ENCODE measurements at places on chromosomes 5 and 9. TPM values are rescaled to one million over a fixed set of nuclear protein-coding genes. Genes with fewer than 3 reads are reported as not detected.

GRCh38 chr5:144794922-144795321, 624.2 kb downstream of the KCTD16 start:
- DNase-seq, result no peak

DNA sequence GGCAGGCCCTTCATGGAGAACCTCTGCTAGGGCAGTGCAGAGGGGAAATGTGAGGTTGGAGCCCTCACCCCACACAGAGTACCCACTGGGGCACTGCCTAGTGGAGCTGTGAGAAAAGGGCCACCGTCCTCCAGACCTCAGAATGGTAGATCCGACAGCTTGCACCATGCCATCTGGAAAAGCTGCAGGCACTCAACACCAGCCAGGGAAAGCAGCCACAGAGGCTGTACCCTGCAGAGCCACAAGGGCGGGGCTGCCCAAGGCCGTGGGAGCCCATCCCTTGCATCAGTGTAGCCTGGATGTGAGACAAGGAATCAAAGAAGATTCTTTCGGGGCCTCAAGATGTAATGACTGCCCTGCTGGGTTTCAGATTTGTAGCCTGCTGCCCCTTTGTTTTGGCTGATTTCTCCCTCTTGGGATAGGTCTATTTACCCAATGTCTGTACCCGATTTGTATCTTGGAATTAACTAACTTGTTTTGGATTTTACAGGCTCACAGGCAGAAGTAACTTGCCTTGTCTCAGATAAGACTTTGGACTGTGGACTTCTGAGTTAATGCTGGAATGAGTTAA, 16.6 kb upstream of the ZDHHC11 start:
- no peak for DNase-seq

DNA sequence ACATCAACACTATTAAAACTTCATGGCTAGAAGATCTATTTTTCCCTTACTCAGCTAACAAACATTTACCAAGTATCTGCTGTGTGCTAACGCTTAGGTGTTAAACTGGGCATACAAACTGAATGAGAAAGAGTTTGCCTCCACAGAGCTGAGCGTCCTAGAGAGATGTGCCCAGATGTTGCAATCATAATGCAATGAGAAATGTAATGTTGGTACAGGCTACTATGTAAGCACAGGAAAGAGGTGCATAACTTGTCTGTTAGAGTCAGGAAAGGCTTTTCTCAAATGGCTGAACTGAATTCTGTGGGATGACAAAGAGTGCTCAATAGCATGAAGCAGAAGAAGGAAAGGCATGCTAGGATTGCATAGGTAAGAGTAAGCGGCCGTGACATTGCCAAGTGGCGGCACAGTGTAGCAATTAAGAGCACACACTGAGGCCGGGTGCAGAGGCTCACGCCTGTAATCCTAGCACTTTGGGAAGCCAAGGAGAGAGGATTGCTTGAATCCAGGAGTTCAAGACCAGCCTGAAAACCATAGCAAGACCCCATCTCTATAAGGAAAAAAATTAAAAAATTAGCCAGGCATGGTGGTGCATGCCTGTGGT, 137.8 kb downstream of the MEF2C start:
- no peak for DNase-seq

GRCh38 chr5:34022121-34022705, 14.4 kb upstream of the AMACR start:
- DNase-seq, result no peak

DNA sequence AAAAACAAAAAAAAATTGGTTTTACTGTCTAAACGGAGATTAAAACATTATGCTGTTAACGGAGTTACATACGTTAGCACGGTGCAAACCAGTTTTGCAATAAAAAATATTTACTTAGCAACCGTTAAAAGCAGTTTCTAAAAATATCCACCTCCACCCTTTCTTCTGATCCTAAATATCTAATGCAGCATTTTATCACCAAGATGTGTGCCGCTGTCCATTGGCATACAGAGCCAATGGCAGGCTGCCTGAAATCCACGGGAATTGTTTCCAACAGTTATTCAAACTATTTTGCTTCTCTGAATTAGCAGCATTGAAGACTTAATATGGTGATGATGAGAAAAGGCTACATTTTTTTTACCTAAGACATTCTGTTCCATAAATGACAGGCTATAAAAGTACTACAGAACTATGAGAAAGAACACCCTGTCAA, 61.6 kb downstream of the CSNK1A1 start:
- no peak for DNase-seq

DNA sequence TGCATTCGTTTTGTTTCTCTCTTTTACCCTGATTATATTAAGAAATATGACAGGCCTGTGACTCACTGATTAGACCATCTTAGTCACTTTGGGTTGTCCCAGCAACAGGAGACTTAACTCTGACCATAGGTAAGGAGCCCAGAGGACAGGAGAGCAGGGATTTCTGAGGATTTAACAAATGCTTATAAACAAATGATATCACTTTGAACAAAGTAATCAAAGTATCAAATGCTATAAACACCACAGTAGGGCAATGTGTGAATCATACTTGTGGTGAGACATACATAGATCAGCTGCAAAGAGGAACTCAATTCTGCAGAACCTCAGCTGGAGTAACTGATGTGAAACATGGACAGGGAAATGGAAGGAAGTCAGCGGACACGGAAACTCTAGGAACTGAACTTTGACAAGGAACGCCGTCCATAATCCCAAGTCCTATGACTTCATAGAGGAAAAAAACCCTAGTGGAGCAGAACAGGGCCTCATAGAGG, 190.6 kb upstream of the MSX2 start:
- DNase-seq, result peak; percentile 66

DNA sequence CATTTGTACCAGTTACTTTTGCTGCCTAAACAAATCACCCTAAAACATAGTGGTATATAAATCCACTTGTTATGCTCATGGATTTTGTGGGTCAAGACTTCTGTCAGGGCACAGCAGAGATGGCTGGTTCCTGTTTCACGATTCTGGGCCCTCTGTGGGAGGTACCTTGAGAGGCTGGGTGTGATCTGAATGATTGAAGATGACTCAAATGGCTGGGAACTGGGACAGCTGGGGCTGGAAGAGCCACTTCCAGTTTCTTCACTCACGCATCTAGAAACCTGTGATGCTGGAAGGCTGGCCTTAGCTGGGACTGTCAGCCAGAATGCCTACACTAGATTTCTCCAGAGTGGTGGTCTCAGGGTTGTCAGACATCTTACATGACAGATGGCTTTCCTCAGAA, 88.1 kb downstream of the KIF4B start:
- no peak for DNase-seq

GRCh38 chr9:72902268-72902667, 50.6 kb downstream of the ALDH1A1 start:
- no peak for DNase-seq

GRCh38 chr9:87181670-87182069, 234.4 kb upstream of the GAS1 start:
- DNase-seq, result no peak

DNA sequence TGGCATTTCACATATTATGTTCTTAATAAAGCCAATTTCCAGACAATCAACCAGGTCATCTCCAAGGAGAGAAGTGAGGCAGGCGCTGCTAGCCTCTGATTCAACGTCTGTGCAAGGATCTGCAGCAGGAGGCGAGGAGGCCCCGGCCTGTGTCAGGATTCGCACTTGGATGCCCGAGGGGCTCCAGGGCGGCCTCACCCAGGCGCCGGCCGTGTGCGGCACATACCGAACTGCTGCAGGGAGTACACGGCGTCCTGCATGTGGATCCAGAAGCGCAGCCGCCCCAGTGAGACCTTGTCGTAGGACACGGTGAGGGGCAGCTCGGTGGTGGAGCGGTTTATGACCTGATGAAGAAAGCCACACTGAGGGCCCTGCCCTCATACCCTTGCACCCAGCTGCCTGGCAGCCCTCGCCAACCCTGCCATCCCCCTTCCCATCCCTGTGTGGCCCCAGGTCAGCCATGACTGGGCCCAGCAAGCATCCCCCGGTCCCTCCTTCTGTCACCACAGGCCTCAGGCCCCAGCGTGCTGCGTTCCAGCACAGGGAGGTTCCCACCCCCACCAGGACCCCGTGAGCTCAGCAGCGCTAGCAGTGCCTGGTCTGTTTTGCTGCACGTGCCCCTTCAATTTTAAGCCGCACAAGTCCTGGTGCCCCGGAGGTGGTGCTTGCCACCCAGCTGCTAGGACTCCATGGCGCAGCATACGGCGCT, 9.9 kb downstream of the CLPTM1L start:
- DNase-seq, result no peak

GRCh38 chr9:131609099-131609830, 63.9 kb downstream of the PRRT1B start:
- no peak for DNase-seq

DNA sequence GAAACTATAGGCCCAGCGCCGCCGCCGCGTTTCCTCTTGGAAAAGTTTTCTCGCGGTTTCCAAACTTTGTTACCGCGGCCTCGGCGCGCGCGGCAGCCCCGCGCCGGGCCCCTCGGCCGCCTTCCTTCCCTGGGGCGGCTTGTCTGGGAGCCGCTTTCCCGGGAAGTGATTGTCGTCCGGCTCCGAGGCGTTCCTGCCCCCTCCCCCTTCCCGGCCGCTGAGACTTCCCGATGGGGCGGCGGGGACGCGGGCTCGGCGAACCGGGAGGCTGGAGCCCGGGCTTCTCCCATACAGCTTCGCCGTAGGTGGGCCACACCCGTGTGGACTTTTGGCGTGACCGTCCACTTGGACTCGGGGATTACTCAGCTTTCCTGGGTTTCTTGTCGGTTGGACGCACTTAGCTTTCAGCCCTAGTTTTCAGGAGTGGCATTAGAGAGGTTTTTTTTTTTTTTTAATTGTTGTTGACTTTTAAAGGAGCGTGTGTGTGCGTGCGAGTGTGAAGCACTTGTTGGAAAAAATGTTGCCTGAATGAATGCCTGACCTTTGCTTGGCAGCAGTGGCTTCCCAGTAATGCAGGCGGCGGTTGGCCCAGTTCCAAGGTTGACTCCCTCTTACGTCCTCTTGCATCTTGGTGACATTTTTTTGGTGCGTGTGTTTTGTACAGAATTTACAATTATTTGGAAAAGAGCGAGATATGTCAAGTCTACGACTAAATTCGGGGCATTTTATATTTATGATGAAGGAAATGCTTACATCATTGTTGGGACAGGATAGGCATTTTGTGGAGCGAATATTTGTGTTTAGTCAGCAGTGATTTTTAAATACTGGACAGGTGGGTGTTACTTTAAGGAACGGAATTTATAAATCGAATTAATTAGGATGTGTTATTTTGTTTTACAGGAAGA, 821 bp downstream of the CTNNA1 start:
- peak; percentile 62 for DNase-seq

DNA sequence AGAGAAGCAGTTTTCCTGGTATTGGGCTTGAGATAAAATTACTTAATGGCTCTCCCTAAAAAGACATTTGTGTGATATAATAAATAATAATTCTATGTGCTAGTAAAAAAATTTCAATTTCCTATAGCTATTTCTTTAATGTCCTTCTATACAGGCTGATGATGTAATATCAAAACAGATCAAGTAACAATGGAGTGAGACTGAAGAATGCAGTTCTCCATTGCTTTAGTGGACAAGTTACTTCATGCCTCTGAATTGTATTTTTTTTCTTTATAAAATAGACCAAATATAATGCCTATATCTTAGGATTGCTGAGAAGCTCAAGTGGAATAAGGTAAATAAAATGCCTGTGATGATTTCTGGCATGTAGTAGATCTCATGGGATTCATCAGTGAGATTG, 35.6 kb upstream of the NEURL1B start:
- DNase-seq, result no peak

DNA sequence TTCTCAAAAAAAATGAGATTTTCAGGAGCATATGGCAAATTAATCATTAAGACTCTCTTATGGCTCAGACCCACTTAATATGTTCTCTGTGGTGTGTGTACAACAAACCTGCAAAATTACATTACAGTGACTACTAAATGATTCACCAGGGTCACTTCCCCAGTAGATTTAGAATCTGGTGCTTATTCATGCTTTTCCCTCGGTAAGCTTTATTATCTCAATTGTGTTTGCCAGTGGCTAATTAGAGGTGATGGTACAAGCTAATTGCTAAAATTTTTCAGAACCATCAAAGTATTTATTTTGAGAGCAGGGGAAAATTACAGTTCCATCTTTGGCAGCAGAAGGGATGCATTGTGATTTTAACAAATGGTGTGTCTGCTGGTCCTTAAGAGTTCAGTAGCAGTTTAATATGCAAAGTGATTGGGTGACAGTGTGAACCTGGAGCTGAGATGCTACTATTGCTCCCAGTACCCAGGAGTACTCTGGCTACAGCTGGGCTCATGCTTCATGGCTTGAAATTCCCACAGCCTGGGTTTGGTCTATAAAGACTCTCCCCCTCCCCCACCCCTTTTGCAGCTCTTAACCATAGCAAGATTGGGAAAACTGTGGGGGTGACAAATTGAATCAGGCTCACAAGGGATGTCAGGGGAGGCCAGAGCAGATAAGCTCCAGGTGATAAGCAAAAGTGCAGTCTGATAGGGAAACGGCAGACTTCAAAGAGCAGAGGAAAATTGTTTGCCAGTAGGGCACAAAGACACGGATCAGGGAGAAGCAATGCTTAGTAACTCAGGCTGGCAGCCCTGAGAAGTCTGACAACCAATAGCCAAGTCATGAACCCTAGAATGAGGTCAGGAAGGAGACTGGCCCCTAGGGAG, 92.8 kb upstream of the RAD23B start:
- DNase-seq, result no peak

- DNase-seq, result no peak
These were observed 135.7 kb downstream of the FANCC start for GRCh38 chr9:95181835-95182234.

- DNase-seq, result no peak
These were observed 141.1 kb upstream of the DAP start for GRCh38 chr5:10902145-10902544.

DNA sequence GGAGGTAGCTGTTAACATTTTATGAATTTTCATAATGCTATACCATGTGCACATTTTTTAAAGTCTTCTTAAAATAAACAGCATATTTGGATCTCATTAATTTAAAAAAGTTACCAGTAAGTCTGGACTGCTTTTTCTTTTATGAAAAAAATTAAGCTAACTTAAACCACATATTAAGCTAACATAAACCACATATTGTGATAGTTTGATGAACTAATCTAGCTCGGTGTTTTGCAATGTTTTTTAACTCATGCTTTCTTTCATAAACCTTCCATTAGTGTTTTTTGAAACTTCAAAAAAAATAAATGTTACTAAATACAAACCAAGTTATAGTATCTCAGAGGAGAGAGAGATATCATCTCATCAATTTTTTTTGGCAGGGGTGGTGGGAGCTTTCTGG, 26.5 kb downstream of the POLK start:
- no peak for DNase-seq

DNA sequence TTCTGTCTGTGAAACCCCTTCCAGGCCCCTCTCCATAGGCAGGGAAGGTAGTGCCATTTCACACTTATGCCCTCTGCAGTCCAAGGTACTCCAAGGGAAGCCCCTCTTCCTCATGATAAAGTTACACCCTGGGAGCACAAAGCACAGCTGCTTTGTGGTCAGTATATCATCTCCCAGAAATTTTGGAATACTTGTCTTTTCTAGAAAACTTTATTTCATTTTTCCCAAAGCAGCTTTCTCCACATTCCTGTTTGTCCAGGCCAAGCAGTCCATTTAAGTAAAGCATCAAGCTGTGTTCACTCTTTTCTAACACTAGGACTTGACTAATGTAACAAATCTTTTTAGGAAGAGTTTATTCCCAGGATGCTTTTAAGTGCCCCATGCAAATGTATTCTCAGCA, 371.8 kb upstream of the RGMB start:
- no peak for DNase-seq

- no peak for DNase-seq
These were observed 25.5 kb downstream of the ACTL7B start for GRCh38 chr9:108830272-108830671.

SNAPC4 gene
- polyA plus RNA-seq, result 6.7 TPM

PALM2AKAP2 gene
- polyA plus RNA-seq, result not detected

IFNA5 gene
- not detected for polyA plus RNA-seq
